ENCODE measurements at places on chromosomes 16 and 17.
A peak's percentile ranks its signal among the peaks of the same experiment; 100 is the strongest.

DNA sequence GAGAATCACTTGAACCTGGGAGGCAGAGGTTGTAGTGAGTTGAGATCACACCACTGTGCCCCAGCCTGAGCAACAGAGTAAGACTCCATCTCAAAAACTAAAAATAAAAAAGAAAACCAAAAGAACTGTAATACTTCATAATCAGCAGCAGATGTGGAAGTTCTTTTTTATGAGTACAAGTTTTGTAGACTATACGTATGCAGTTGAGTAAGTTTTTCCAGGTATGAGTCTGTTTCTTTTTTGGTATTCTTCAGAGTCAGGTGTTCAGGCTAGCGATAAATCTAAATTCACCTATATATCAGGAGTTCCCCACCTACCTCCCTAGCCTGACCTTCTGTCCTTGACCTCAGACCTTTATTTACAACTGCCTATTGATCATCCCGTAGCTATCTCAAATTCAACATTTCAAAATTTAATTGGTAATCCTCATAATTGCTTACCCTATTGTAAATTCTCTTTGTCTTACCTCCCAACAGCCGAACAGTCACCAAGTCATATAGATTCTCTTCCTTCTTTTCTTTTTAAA lies 10.7 kb downstream of the DCTN5 start:
- no peak for DNase-seq

DNA sequence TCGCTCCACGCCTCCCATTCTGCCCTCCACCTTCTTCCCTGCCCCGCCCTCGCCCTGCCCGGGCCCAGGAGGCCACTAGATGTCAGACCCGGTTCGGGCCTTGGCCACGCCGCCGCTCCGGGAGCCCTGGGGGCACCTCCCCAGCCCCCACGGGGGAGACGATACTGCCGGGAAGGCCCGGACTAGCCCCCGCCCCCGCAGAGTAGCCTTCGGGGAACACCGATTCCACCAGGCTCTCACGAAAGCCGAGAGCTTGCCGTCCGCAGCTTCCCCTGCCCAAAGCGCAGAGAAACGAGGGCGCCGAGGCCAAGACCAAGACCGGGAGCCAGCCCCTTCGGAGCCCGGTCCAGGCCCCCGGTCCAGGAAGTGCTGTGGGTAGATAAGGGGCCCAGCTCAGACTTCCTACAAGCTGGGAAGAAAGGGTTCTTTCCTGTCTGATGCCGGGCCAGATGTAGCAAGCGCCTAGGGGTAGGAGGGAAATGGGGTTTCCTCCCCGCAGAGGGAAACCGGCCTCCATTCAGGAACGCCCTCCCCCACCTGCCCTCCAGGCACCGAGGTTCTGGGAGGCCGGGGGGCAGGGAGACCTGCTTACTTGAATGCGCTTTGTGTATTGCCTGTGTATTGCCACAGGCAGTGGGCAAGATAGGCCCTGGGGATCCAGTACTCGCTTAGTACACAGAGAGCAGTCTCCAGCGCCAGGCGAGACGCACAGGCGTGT lies 806 bp upstream of the CYB561 start:
- DNase-seq, result peak; percentile 31

DNA sequence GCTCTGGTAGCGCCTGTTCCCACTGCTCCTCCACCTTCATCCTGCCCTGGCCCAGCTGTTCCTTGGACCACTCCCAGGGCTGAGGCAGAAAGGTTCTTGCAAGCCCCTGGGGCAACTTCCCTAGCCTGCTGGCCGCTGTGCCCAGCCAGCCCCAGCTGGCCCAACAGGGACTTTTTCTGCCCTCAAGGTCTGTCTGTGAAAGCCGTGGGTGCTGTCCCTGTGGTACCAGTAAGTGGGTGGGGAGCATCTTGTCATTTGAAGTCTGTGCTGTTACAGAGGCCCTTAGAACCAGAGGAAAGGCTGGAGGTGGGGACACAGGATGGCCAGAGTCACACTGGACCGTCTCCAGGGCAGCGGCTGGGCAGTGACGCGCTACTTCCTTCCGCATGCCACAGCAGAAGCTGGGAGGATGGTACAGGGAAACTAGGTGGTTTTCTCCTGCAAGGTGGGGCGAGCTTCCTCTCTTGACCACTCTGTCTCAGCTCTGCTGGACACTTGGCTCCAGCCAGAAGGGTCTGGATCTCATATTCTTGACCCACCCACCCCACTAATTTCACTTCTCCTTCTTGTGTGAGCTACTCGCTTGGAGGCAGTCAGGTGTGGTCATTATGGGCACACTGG lies 87.8 kb downstream of the PLCG2 start:
- peak; percentile 36 for DNase-seq

DNA sequence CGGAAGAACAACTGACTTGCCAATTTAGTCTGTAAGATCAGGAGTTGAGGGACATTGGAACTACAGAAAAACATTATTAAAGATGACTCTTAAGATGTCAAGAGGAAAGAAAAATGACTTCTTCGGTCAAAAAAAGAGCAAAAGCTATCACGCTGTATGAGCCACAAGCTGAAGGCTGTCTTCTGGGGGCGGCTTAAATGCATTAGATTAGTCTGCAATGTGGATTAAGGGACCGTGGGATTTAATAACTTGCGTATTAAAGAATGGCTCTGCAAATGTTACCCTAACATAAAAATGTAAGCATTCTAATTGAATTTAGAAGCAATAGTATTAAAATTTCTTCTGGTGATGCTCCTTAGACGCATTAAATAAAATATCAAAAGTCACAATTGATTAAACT lies 108.6 kb downstream of the PITPNC1 start:
- no peak for DNase-seq

GRCh38 chr16:31535737-31536136 lies 8.0 kb downstream of the AHSP start:
- no peak for DNase-seq

DNA sequence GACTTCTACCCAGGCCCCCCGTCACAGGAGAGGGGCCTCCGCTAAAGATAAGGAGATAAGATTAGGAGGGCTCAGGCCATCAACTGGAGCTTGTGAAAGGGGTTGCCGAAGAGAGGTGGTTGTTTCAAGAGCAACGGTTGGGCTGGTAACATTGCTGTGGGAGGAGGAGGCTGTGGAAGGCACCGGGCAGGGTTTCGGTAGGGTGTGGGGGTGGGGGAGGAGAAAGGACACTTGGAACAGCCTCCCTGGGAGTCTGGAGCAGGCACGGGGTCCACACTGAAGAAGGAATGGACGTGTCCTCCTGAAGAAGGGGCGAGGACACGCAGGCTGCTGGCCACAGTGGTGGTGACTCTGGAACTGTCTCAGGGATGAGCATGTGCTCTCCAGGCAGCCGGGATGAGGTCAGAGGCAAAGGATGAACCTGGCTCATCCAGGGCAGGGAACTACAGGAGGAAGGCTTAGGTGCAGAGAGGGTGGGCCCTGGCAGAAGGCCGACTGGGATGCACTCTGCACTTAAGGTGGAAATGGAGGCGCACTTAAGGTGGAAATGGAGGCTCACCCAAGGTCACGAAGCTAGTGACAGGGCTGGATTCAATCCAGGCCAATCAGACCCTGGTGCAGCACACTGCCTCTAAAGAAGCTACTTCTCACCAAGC lies 1.2 kb upstream of the EPX start:
- no peak for DNase-seq

DNA sequence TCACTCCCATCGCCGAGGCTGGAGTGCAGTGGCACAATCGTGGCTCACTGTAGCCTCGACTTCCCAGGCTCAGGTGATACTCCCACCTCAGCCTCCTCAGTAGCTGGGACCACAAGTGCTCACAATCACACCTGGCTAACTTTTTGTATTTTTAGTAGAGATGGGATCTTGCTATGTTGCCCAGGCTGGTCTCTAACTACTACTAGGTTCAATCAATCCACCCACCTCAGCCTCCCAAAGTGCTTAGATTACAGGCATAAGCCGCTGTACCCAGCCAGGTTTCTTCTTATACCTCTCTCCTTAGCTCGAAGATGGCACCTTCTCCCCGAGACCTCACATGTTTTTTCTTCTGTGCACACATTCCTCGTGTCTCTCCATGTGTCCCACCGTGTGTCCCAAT lies 3.0 kb downstream of the TSPAN10 start:
- no peak for DNase-seq

DNA sequence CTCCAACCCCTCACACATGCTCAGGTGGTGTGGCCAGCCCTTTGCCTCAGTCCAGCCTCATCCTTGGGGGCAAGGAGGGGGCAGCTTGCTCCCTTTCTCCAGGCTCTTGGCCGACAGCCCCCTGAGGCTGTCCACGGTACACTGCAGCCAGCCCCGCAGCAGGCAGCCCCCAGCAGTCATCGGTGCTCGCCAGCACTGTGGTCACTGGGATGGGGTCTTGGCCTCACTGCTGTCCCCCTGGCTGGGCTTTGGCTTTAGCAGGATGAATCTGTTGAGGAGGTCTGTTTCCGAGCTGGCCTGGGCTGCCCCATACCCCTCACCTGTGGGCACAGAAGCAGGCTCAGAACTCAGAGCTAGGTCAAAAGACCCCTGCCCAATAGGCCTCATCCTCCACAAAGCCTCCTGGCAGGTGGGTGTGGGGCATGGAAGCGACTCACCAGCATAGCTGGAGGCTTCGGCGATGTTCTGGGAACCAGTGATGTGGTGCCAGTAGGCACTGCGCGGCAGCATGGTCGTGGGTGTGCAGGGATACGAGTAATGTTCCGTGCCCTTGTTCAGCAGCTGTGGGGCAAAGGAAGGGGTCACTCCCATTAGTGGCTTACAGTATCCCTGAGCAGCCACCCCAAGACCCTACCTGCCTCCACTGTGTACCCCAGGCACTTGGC lies 10.8 kb downstream of the POLR2C start:
- DNase-seq, result no peak

- no peak for DNase-seq
Measured at GRCh38 chr17:8189041-8189710, 804 bp downstream of the BORCS6 start.

DNA sequence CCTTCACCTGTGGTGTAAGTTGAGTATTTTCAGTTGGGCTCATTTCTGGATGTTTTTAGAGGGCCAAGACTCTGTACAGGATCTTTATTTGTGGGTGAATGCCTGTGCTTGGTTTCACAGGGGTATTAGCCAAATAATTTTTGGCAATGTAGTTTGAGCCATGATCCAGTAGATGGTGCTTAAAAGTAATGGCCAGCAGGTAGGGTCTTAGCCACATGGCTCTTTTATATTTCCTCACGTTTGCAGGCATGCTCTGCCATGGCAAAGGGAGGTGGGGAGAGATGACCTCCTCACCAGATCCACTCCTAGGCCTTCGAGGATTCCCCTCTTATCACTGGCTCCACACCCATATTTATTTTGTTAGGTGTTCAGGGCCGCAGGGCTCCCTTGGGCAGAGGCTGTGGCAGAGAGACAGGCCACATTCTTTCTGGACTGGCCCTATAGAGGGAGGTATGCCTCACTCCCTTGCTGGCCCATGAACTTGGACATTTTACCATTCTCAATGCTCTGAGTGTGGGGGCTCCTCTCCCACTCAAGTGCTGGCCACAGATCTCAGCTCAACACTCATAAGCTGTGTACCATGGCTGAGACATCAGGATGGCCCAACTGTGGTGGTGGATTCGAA lies 417.1 kb downstream of the XYLT1 start:
- DNase-seq, result no peak

- no peak for DNase-seq
Measured at GRCh38 chr17:13743906-13744305, 142.2 kb upstream of the HS3ST3A1 start.

DNA sequence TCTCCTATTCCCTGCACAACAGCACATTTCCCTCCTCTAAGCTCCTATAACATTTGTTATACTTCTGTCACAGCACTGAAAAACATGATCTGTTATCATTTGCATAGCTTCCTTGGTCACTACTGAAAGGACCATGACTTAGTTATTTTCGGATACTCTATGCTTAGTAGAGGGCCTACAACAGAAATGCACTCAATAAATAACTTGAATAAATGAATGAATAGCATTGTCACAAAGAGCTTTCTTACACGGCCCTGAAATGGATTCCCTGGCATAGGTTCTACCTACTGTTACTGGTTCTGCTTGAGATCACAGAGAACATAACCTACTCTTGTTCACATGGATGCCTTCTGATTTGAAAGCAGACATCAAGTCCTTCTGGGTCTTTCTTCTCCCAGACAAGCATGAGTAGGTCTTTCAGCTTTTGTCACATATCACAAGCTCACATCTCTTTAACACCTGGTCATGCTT lies 41.6 kb downstream of the MYO1D start:
- no peak for DNase-seq

GRCh38 chr17:62937606-62938005 lies 28.4 kb upstream of the TANC2 start:
- DNase-seq, result no peak

DNA sequence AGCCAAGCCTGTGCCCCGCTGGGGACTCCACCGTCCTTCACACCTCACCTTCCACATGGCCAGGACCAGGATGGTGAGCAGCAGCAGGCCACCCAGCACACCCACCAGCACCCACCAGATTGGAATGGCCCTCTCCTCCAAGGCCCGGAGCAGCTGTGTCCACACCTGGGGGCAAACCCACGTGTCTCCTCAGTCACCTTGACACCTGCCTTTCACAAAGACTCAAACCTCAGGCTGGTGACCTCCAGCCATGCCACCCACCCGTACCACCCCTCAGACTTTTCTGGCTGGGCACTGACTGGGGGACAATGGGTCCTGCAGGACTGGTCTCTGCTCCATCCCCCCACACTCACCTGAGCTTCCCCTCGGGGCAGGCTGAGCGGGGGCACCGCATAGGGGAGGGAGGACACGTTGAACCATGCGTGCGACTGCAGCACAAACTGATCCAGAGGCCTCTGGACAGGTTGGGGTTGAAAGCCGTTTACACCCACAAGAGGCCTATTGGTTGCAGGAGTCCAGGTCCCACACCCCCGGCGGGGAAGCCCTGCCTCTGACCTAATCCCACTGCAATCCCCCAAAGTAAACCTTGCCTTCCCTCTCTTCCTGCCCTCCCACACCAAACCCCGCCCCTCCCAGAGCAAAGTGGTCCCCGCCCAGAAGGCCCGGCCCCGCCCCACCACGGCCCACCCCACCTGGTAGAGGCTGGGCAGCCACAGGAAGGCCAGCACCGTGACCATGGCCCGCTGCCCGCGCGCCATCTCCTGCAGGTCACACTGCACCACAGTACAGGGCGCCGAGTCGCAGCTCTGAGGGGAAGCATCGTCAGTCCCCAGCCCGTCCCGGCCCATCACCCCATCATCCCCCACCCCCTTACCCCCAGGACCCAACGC lies 10.9 kb upstream of the FAM171A2 start:
- DNase-seq, result no peak

DNA sequence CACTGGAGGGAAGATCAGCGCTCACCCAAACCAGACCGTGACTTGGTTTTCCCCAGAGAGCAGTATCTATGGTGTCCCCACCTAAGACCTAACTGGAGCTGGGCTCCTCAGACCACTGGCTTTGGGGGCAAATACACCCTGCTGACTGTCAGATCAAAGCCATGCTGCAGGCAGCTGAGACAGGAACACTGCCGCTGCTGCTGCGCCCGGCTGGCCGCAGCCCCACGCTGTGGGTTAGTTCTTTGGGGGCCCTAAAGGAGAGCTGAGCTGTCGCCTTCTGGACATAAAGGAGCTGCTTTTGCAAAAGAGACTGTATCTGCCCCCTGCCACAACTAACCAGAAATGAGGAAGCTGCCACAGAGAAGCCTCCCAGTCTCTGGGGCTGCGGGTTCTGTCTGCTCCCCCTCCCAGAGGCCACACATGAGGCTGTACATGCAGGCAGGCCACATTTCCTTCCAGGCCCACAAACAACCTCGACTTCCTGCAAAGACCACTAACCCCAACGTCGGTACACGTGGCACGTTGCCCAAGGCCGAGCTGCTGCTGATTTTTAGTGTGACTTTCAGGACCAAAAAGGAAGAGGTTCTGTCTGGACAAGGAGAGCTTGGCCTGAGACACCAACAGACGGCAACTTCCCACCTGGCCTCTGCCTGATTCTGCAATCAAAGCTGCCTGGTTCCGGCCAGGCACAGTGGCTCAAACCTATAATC lies 18.2 kb upstream of the ABR start:
- DNase-seq, result peak; percentile 87

GRCh38 chr17:77841742-77842527 lies 116.6 kb upstream of the TNRC6C start:
- no peak for DNase-seq
